GM23338 (cell line): ENCODE measurements at places on chromosomes 4 and X. TPM values are rescaled to one million over a fixed set of nuclear protein-coding genes. Genes with fewer than 3 reads are reported as not detected.

Gene POLN
- 1.8 and 4.8 TPM in 2 replicates for total RNA-seq

Gene SEPTIN6
- total RNA-seq, result 43.3 and 43.6 TPM in 2 replicates

Gene ENAM
- total RNA-seq, result not detected in 2 replicates

Gene NHS
- total RNA-seq, result 5.6 and 8.2 TPM in 2 replicates

Gene SH3RF1
- 12.4 and 22.9 TPM in 2 replicates for total RNA-seq

Gene NPY1R
- total RNA-seq, result 7.4 and 10.9 TPM in 2 replicates

Gene PCYT1B
- 14.6 and 16.5 TPM in 2 replicates for total RNA-seq

Gene F8A2
- not detected in 2 replicates for total RNA-seq

Gene FHDC1
- total RNA-seq, result 21.6 and 22.8 TPM in 2 replicates

Gene H2BW2
- not detected in 2 replicates for total RNA-seq

Gene ADH1A
- not detected in 2 replicates for total RNA-seq

Gene MAP9
- total RNA-seq, result 16.0 and 17.8 TPM in 2 replicates

Gene SSX2
- total RNA-seq, result 0.39 and 0.83 TPM in 2 replicates

Gene GYG2
- total RNA-seq, result 47.0 and 63.8 TPM in 2 replicates

Gene IGBP1
- 33.4 and 38.5 TPM in 2 replicates for total RNA-seq

Gene DDX53
- total RNA-seq, result not detected in 2 replicates

Gene SRPX2
- not detected in 2 replicates for total RNA-seq

Gene CNKSR2
- total RNA-seq, result 40.9 and 49.5 TPM in 2 replicates

Gene PCDH18
- 63.2 and 68.1 TPM in 2 replicates for total RNA-seq

Gene CT45A5
- not detected in 2 replicates for total RNA-seq

Gene NPY5R
- 2.4 and 3.4 TPM in 2 replicates for total RNA-seq

Gene IL2
- total RNA-seq, result not detected in 2 replicates
